Left lobe of liver (tissue), 2 donors: ENCODE measurements at places on chromosomes 12 and 14. TPM values are rescaled to one million over a fixed set of nuclear protein-coding genes. Genes with fewer than 3 reads are reported as not detected.

GRCh38 chr14:55470025-55470424 is 29.6 kb upstream of the TBPL2 start:
- no peak for DNase-seq

- DNase-seq: peak; percentile 52
Measured at GRCh38 chr12:67415473-67415872, 146.3 kb downstream of the CAND1 start.

DNA sequence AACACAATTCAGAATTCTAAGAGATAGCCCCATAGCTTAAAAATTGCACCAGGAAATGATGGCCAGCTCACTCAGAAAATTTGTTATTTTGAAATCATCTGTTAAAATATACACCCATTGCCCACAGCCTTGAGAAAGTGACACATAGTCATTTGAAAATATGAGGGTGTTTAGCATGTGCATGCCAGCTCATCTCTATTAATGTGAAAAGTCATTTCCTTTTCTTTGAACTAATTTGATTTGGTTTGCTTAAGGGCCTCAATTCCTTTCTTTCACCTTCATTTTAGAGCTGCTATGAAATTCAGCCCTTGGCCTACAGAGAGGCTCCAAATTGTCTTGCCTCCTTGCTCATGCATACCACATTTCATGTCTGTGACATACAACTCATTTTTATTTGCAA is 241.4 kb downstream of the PHLDA1 start:
- DNase-seq: no peak

- no peak for DNase-seq
Measured at GRCh38 chr14:75820761-75821160, 159.7 kb downstream of the TTLL5 start.

FOXN4 gene
- 0.10 TPM for total RNA-seq

- DNase-seq: no peak
Measured at GRCh38 chr12:1870086-1870485, 48.4 kb downstream of the CACNA2D4 start.

TBC1D30 gene
- 2.1 TPM for total RNA-seq

DNA sequence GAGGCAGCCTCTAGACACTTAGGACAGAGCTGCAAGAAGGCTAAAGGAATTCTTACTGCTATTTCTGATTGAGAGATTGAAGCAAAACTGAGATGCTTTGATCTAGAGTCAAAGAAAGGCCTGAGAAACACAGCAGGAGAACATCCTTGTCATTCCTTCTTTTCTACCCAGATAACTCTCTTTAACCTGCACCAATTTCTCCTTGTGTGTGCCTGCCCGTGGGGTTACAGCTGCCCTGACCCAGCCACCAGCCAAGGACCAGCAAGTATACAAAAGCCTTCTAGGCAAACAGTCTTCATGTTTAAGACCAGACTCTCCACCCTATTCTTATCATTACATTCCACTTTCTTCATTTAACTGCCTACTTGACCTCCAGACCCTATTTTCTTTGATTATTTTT is 81.7 kb upstream of the PRB2 start:
- no peak for DNase-seq

ELK3 gene
- total RNA-seq: 6.6 TPM

DNA sequence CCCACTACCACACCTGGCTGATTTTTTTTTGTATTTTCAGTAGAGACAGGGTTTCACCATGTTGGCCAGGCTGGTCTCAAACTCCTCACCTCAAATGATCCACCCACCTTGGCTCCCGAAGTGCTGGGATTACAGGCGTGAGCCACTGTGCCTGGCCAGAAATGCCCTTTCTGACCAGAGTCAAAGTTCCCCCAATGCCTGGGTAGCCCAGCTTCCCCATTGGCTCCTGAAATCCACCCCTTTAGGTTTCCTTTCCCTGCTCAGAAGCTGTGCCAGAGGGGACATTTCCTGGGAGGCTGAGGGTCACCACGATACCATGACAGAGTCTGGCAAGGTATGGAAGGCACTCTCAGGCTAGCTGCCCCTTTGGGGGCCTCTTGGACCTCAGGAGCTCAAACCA is 3.5 kb downstream of the GSTZ1 start:
- DNase-seq: peak; percentile 92

GRCh38 chr14:100065942-100066574 is 836 bp downstream of the EVL start:
- DNase-seq: no peak

PLBD1 gene
- 2.5 TPM for total RNA-seq

GRCh38 chr14:69842686-69843420 is 36.4 kb upstream of the SMOC1 start:
- DNase-seq: no peak

BCL2L14 gene
- not detected for total RNA-seq

CYP27B1 gene
- 0.45 TPM for total RNA-seq

KRT72 gene
- not detected for total RNA-seq

PARP11 gene
- total RNA-seq: 4.8 TPM
